ENCODE measurements at places on chromosomes 16 and 17.

DNA sequence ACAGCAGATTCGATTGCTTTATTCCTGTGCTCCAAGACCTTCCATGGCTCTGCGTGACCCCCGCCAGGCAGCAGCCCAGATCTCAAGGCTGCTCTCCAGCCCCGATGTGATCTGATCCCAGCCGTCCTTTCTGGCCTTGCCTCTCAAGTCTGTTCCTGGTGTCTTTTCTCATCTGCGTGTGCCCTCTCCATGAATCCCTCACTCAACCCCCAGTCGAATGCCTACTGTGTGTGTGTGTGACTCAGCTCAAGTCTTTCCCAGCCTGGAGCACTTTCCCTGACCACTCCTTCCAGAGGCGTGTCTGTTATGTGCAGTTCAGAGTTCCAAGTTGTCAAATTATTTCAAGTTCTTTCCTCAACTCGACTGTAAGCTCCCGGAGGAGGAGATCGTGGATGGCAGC is 64.0 kb downstream of the MRM1 start:
- DNase-seq: no peak

GRCh38 chr16:47886631-47887415 is 269.0 kb downstream of the ABCC12 start:
- no peak for DNase-seq

- no peak for DNase-seq
Observed at GRCh38 chr17:50618300-50618699, 16.4 kb upstream of the ABCC3 start.

DNA sequence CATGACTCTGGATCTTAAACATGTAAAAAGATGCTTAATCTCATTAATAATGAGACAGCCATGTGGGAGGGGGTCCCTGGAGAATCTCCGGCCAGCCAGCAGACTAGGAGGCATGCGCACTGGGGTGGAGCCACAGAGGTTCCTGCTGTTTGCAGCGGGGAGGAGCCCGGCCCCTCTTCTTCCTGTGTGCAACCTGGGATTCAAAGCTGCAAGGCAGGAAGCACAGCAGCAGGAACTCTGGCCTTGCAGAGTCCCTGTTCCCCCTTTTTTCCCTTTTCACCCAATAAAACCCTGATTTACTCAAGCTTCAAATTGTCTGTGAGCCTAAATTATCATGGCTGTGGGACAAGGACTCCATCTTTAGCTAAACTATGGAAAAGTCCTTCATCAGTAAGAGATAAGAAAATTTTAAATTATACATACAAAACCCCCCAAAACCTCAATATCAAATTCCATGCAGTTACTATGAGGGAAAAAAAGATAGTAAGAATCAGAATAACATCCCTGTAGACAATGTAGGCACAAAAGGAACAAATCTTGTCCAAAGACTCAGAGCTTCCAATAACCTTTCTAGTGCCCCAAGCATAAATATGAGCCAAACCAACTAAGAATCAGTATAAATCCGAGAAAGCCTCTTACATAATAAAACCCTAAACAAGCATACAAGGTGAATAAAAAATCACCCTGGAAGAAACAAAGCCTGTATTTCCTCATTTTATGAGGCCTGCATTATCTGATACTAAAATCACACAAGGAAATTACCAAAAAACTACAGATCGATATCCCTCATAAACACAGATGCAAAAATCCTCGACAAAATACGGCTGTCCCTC is 12.1 kb downstream of the CFDP1 start:
- DNase-seq: no peak

All from bone marrow (tissue), 2 donors.